ENCODE measurements at places on chromosomes 13 and 19. TPM values are rescaled to one million over a fixed set of nuclear protein-coding genes. Genes with fewer than 3 reads are reported as not detected.
A peak's percentile ranks its signal among the peaks of the same experiment; 100 is the strongest.

DNA sequence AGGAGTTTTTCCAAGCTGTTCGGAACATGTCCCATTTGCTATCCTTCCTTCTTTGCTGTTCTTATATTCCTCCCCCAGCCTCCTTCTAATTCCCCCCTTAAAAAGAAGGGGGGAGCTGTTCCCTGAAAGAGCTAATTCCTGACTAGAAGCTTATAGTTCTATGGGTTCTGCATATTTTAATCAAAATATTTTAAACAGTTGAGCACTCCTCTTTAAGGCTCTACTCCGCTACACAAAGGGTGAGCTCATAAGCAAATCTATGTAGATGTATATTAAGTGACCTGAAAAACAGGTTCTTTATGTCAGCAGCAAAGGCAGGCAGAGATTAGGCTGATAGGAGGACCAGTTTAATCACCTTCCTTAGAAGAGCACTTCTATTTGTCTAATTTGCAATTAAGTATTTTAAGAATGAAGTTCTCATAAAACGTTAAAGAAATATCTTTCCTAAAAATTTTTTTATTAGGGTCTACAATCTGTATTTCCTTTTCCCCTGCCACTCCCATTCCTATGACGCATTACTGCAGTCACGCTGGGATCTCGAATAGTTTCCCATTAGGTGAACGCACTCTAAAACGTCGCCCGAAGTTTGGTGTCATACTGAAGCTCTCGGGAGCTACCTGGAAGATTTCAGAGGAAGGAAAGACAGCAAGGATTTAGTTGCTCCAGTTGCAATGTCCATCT is 5.2 kb downstream of the EFNB2 start:
- peaks cover 50% of the 10 kb centered on the region for H3K4me1 ChIP-seq
- H3K36me3 ChIP-seq = no peaks in the 10 kb centered on the region
- H3K27me3 ChIP-seq = peaks cover 57% of the 10 kb centered on the region
- H3K4me3 ChIP-seq = peak overlapping the region; percentile 74
- DNase-seq = no peak

DNA sequence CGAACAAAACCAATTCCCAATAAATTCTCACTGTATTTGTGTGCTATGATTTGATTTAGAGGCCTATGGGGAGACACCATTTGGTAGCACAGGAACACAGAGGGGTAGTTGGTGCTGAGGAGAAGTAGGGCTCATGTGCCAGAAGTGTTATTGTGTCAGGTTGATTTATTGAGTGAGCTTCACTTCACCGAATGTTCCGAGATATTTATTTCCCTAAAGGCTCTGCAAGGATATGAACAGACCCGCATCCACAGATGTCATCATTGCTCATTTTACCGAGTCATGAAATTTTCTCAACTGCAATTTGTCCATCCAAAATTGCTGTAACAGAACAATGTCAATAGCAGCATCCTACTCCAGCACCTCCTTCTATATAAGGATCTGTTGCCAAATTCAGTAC is 69.5 kb downstream of the DACH1 start:
- DNase-seq = no peak
- no peak overlapping the region for H3K27ac ChIP-seq
- H3K4me3 ChIP-seq = no peak overlapping the region
- no peaks in the 10 kb centered on the region for H3K27me3 ChIP-seq

GRCh38 chr13:56012644-56013043 is 1128.1 kb upstream of the PRR20A start:
- no peaks in the 10 kb centered on the region for H3K36me3 ChIP-seq
- H3K27me3 ChIP-seq = no peaks in the 10 kb centered on the region
- H3K4me1 ChIP-seq = peaks cover 4% of the 10 kb centered on the region
- no peak overlapping the region for H3K4me3 ChIP-seq

DNA sequence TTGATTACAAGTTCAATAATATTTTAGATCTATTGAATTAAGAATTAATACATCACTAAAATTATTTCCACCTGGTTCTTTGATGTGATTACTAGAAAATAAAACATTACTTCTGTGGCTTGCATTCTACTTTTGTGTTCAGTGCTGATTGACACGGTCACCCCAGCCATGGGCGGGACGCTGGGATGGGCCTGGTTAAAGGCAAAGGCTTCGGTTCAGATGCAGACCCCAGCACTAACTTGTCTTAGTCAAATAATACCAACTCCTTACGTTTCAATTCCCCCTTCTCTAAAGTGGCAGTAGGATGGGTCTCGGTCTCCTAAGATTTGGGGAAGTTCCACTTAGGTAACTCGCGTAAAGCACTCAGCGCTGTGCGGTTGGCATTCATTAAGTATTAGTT is 144.9 kb downstream of the URI1 start:
- no peak overlapping the region for H3K27ac ChIP-seq
- H3K4me1 ChIP-seq = no peaks in the 10 kb centered on the region
- H3K36me3 ChIP-seq = no peaks in the 10 kb centered on the region
- no peak for DNase-seq
- H3K4me3 ChIP-seq = no peak overlapping the region

DNA sequence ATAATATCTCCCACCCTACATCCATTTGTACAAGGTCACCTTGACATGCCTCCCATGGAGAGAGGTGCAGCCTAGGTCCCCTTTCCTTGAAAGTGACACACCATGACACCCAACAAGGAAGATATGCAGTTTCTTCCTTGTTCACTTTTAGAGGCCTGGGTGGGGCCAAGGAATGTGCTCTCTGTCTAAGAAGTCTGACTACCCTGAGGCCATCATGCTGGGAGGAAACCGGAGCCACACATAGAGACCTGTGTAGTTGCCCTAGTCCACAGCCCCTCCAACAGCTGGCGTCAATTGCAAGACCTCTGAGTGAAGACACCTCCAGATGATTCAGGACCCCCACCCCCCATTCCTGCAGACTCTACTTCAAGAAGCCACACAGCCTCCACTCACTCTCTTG is 11.0 kb downstream of the SYDE1 start:
- peaks cover 68% of the 10 kb centered on the region for H3K36me3 ChIP-seq
- H3K27ac ChIP-seq = no peak overlapping the region
- H3K4me3 ChIP-seq = no peak overlapping the region

DNA sequence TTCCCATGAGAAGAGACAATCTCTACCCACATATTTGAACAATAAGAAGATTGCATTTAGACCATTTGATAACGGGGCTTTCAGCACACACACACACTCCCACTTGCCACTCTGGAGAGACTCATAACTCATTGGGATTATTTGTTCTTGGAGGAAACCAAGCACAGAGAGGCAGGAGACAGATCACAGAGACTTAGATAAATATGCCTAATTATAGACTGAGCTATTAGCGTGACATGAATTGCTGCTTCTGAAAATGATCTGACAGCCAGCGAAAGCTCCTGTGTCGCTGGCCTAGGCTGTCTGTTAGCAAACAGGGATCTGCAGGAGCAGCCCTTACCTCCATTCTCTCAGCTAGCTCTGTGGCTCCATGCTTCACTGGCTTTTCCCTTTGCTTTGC is 111.4 kb downstream of the CCNA1 start:
- DNase-seq = no peak
- no peaks in the 10 kb centered on the region for H3K36me3 ChIP-seq
- no peaks in the 10 kb centered on the region for H3K27me3 ChIP-seq
- H3K27ac ChIP-seq = no peak overlapping the region
- H3K4me1 ChIP-seq = no peaks in the 10 kb centered on the region
- no peak overlapping the region for H3K4me3 ChIP-seq

- H3K4me1 ChIP-seq = no peaks in the 10 kb centered on the region
- H3K27ac ChIP-seq = no peak overlapping the region
- no peaks in the 10 kb centered on the region for H3K27me3 ChIP-seq
- DNase-seq = no peak
- no peak overlapping the region for H3K4me3 ChIP-seq
These were observed 2.9 kb upstream of the UFM1 start for GRCh38 chr13:38346764-38347163.

DNA sequence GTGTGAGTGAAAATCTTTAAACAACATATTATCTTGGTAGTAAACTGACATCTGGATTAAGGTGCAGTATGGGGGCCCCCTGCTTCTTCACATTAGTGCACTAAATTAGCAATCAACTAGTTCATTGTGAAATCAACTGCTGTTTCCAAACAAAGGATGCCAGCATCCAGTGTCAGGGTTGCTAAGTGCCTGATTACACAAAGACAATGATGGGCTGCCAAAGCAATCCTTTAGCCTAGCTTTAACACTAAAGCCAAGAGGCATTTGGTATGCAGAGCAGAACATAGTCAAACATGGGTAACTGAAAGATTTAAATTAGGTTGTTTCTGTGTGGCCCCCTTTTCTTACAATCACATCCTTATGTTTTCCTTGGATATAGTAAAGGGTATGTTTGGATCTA is 543.1 kb upstream of the SLITRK5 start:
- peaks cover 3% of the 10 kb centered on the region for H3K4me1 ChIP-seq
- peak; percentile 81 for DNase-seq
- no peak overlapping the region for H3K27ac ChIP-seq
- no peaks in the 10 kb centered on the region for H3K36me3 ChIP-seq
- H3K4me3 ChIP-seq = no peak overlapping the region

DNA sequence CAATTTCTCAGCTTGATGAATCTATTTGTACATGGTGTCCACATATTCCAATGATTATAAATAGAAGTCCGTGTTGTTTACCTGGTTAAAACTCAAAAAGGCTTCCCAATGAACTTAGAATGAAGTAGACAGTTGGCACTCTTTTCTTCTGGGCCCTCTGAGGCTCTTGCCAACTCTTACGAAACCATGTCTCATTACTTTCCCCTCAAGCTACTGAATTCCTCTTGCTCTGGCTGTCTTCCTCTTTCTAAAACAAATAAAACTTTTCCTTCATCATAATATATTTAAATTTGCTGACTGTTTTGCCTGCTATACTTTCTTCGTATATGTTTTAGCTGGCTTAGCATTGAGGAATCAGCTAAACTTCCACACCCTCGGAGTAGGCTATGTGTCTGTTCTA is 139.7 kb downstream of the SLITRK6 start:
- H3K36me3 ChIP-seq = no peaks in the 10 kb centered on the region
- no peaks in the 10 kb centered on the region for H3K27me3 ChIP-seq
- no peak overlapping the region for H3K27ac ChIP-seq
- no peak overlapping the region for H3K4me3 ChIP-seq
- no peak for DNase-seq

Gene OR7C1
- total RNA-seq = not detected

Gene INSR
- 26.3 TPM for total RNA-seq

Gene LYL1
- 2.0 TPM for total RNA-seq

Gene PRTN3
- not detected for total RNA-seq

Gene TMEM59L
- 5.0 TPM for total RNA-seq
